ENCODE measurements at places on chromosomes 6 and 20. TPM values are rescaled to one million over a fixed set of nuclear protein-coding genes. Genes with fewer than 3 reads are reported as not detected.

TNFRSF21 gene
- total RNA-seq = 23.1 TPM

SEL1L2 gene
- not detected for total RNA-seq

DNA sequence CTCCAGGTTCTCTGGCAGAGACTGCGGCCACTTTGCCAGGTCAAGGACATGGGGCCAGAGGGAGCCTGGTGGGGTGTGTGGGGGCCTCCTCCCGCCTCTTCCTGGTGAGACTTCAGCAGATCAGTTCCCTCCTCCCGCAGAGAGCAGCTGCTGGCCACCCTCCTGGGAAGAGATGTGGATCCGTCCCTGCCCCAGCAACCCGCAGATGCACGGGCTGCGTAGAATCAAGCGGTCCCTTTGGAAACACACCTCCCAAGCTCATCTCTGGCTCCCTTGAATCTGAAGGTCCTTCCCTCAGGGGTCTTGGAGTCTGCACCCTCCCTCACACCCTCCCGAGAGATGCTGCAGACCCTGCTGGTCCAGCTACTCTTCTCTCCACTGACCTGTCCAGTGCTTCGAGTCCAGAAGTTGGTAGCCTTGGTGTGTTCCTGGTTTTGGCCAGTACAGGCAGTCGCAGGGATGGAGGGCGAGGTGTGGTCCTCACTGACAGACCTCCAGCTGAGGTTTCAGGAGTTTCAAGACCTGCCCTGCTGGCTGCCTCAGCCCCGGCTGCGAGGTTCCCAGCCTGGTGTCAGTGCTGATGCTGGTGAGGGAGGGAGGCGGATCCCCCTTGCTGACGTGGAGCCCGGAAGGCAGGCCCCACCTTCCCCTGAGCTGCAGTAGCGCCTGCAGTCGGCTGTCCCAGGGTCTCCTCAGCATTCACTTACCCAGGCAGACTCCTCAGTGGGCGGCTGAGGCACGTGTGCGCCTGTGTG, at the start of gene NPBWR2:
NPBWR2 (minus strand) TSS at position 585 of the 755 bp plus-strand sequence. CDS start 734 bp downstream, outside the sequence.
- H3K4me1 ChIP-seq = peaks cover 3% of the 10 kb centered on the region
- peak; percentile 80 for DNase-seq
- no peaks in the 10 kb centered on the region for H3K36me3 ChIP-seq
- no peak within 1 kb of the TSS for H3K27ac ChIP-seq
- H3K27me3 ChIP-seq = peaks cover 22% of the 10 kb centered on the region

ABHD16B gene
- total RNA-seq = not detected

DNA sequence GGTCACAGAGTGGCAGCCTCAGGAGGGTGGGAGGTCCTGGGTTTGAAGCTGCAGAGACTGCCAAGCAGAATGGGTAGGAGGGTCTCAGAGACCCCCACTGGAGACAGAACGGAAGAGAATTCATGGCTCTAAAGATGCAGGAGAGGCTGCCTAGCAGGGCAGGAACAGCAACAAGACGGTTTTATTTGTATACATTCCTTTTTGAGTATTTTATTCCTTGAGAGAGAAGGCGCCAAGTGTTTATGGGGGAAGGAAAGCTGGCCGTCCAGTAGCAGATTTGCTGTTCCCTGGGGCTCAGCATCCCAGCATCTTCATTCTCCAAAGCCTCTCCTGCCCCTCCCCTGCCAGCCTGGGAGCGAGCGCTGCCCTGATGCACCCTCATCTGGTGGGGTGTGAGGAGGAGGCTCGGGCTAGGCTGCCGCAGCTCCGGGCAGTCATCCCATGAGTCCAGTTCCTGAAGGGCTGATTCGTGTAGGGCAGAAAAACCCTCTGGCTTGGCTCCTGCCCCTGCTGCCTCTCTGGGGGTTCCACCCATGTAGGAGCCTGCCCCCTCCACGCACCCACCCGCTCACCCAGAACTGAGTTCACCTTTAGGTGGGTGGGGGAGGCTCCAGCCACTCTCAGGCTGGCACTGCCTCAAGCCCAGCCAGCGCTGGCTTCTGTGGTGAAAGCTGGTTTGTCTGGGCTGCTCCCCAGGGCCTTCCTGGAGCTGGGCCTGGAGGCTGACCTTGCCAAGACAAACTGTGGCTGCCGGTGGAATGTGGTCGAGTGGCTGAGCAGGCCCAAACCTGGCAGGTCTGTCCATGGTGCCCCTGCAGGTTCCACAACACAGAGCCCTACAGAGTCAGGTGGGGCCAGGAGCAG, 32.4 kb downstream of the CPXM1 start:
- H3K4me1 ChIP-seq = peaks cover 14% of the 10 kb centered on the region
- peaks cover 24% of the 10 kb centered on the region for H3K27me3 ChIP-seq
- no peak overlapping the region for H3K27ac ChIP-seq
- H3K4me3 ChIP-seq = no peak overlapping the region

Measured in chondrocyte (in vitro differentiated cells).